ENCODE measurements at places on chromosomes 6 and 20. TPM values are rescaled to one million over a fixed set of nuclear protein-coding genes. Genes with fewer than 3 reads are reported as not detected.

Gene GRM1
- total RNA-seq: not detected

- no peak overlapping the region for H3K4me3 ChIP-seq
- no peaks in the 10 kb centered on the region for H3K36me3 ChIP-seq
- no peak overlapping the region for H3K27ac ChIP-seq
- no peaks in the 10 kb centered on the region for H3K4me1 ChIP-seq
These were observed 134.5 kb downstream of the RPS12 start for GRCh38 chr6:132948889-132949288.

DNA sequence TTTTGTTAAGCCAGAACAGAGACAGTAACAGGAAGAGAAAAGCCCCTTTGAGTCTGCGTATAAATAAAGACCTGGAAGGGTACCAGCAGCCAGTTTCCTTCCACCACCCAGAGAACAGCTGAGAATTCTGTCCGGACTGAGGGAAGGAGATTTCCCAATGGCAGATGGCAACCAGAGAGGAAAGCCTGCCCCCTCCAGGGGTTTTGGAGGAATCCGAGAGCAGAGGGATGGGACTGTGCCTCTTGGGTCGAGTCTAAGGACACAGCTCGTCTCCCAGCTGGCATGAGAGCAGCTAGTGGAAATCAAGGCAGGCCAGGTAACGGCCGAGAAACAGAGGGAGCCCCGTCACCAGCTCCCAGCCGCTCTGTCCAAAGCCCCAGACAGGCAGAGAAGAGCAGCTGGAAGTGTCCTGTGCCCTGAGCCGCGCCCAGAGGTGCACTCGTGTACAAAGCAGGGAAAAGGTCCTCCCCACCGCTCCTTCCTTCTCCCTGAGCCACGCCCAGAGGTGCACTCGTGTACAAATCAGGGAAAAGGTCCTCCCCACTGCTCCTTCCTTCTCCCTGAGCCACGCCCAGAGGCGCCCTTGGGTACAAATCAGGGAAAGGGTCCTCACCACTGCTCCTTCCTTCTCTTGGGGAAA is 134.0 kb upstream of the SNX9 start:
- H3K4me1 ChIP-seq: no peaks in the 10 kb centered on the region
- no peak overlapping the region for H3K4me3 ChIP-seq
- no peak for DNase-seq
- no peaks in the 10 kb centered on the region for H3K36me3 ChIP-seq

DNA sequence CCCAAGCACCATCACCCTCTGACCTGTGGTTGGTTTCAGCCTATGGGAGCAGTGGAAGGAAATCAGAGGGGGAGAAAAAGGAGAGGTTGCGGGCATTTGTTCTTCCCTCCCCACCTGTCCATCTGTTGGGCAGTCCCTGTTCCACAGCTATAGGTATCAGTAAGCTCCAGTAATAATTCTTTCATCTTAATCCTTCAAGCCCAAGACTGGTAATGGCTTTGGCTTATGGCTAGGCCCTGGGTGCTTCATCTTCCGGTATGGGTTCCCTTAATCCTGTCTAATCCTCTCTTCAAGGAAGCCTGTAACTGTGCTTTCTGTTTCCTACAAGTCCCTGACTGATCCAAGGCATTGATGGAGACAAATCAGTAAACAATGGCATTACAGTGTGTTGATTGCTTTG is 42.2 kb upstream of the STK35 start:
- no peak for DNase-seq
- peaks cover 26% of the 10 kb centered on the region for H3K27me3 ChIP-seq
- no peak overlapping the region for H3K27ac ChIP-seq
- H3K4me1 ChIP-seq: no peaks in the 10 kb centered on the region
- H3K4me3 ChIP-seq: no peak overlapping the region

- no peaks in the 10 kb centered on the region for H3K36me3 ChIP-seq
- no peak overlapping the region for H3K4me3 ChIP-seq
- H3K27me3 ChIP-seq: peaks cover 3% of the 10 kb centered on the region
- no peaks in the 10 kb centered on the region for H3K4me1 ChIP-seq
- no peak for DNase-seq
- no peak overlapping the region for H3K27ac ChIP-seq
These were observed 54.5 kb upstream of the MC3R start for GRCh38 chr20:56194042-56194441.

- no peak overlapping the region for H3K4me3 ChIP-seq
- peaks cover 4% of the 10 kb centered on the region for H3K36me3 ChIP-seq
- H3K27ac ChIP-seq: no peak overlapping the region
- DNase-seq: no peak
- H3K4me1 ChIP-seq: peaks cover 35% of the 10 kb centered on the region
- H3K27me3 ChIP-seq: no peaks in the 10 kb centered on the region
These were observed 209.3 kb upstream of the TAB2 start for GRCh38 chr6:149108038-149108748.

DNA sequence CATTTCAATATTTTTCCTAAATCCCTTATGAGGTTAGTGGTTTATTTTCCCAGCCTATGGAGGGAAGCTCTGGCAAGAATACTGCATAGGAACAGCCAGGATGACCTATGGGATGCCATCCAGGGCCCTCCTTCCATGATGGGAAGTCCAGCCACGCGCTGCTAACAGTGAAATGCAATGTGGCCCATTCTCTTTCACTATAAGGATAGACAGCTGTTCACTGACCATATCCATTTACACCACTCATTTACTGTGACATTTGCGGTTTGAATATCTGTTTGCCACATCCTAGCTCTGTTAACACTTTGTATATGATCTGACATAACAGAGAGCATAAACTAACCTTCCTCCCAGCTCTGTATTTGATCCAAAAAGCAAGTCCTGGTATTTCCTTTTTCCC is 471.7 kb downstream of the CBLN4 start:
- no peaks in the 10 kb centered on the region for H3K27me3 ChIP-seq
- DNase-seq: no peak
- H3K36me3 ChIP-seq: no peaks in the 10 kb centered on the region
- H3K27ac ChIP-seq: no peak overlapping the region
- no peak overlapping the region for H3K4me3 ChIP-seq
